ENCODE measurements at places on chromosomes 2 and 18.

DNA sequence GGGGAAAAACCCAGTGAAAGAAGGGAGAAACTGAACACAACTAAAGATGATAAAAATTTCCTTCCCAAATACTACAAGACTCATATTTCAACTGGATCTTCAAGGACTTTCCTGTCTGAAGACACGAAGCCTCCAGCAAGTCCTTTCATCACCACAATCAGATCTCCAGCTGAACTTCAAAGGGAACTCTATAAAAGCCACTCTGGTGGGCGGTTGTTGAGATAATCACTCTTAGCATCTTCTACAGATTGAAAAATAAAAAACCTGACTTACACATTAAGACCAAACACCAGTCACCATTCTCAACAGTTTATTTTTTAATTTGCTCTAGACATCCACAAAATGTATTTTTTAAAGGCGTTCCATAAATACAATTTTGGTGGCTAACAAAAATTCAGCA is 4.4 kb downstream of the REV1 start:
- no peak for DNase-seq

DNA sequence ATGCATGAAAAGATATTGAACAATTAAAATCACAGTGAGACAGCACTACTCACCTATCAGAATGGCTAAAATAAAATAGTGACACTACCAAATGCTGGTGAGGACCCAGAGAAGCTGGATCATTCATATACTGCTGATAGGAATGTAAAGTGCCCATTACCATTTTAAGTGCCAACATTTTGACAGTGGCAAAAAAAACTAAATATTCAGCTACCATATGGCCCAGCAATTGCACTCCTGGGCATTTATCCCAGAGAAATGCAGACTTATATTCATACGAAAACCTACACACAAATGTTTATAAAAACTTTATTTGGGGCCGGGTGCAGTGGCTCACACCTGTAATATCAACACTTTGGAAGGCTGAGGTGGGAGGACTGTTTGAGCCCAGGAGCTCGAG is 47.6 kb downstream of the FBXO36 start:
- no peak for DNase-seq

- peak; percentile 50 for DNase-seq
Measured at GRCh38 chr18:55097456-55098170, 138.4 kb upstream of the CCDC68 start.

DNA sequence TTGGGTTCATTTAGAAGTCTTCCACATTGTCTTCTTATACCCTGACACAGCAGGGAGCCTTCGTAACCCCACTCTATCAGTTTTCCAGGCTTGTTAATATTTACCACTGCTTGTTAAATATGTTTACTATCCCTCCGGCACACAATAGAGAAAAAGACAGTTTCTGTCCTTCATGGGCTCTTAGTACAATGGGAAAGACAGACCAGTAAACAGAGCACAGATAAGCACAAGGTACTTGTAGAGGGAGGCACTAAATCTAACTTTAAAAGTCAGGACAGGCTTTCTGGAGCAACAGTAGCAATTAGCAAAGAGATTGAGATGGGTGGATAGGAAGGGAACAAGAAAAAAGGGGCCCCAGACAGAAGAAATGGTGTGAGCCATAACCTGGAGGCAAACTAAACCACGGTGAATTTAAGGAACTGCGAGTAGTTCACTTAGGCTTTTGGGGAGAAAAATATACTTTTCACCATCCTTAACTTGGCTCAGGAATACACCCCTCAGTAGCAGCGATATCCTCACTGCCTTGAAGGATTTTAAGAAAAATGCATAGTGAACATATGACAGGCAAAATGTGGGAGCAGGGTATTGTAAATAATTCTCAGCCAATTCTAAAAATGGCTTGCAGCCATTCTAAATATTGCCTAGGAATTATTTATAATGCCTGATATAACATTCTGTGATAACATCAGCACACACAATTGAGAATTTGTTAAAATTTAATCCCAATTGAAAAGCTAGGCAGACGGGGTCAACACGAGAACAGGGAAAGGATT is 383.7 kb downstream of the CDH2 start:
- DNase-seq = no peak

GRCh38 chr18:79866889-79867574 is 69.3 kb downstream of the KCNG2 start:
- peak; percentile 2 for DNase-seq

DNA sequence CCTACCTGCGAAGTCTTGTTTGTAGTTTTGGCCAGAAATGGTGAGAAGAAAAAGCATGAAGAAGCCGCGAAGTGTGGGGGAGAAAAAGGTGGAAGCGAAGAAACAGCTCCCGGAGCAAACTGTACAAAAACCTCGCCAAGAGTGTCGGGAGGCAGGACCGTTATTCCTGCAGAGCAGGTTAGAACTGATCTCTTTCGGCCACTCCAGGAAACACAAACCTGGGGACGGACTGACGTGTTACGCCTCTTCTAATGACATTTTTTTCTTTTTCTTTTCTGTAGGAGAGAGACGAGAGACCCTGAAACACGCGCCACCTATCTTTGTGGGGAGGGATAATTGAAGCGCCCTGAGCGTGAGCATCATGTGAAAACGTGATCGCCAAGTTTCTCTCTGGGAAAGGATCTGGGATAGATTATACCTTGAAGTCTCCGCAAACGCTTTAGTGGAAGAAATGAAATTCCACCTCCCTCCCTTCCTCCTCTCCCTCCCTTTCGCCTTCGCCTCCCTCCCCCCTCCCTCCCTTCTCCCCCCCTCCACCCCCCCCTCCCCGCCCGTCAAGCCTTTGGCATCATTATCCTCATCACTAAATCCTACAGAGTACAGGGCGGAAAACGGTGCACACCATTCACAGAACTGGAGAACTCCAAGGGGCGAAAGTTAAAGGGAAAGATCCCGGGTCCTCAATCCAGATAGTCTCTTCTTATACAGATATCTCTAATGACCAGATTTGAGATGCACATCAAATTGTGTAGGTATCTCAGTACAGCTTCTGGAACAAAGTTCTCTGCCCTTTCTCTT is at the start of gene ZEB2:
Gene ZEB2 (minus strand): TSS at position 186 of the 798 bp plus-strand sequence. CDS start 2,769 bp downstream, outside the sequence.
- peak; percentile 97 for DNase-seq

DNA sequence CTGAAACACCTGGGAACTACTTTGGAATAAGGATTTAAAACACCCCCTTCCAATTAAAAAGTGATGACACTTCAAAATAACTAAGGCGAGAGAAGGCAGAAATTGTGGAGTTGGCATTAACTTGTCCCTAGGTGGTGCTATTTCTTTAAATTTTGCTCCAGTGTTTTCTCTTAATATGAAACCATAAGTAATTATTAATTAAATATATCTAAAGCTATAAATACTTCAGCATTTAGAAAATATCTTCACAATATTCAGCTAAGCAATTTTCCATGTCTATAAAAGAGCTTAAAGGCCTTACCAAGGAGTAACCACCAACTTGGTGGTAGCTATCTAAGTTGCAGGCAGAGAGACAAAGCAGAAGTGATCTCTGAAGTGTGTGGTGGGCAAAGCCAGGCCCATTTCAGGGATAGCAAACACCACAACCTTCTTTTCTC is 186.8 kb upstream of the PGAP1 start:
- peak; percentile 46 for DNase-seq

- DNase-seq = no peak
Measured at GRCh38 chr2:20025065-20025786, 12.8 kb upstream of the MATN3 start.

- no peak for DNase-seq
Measured at GRCh38 chr2:232528746-232529460, 2.9 kb downstream of the CHRND start.

DNA sequence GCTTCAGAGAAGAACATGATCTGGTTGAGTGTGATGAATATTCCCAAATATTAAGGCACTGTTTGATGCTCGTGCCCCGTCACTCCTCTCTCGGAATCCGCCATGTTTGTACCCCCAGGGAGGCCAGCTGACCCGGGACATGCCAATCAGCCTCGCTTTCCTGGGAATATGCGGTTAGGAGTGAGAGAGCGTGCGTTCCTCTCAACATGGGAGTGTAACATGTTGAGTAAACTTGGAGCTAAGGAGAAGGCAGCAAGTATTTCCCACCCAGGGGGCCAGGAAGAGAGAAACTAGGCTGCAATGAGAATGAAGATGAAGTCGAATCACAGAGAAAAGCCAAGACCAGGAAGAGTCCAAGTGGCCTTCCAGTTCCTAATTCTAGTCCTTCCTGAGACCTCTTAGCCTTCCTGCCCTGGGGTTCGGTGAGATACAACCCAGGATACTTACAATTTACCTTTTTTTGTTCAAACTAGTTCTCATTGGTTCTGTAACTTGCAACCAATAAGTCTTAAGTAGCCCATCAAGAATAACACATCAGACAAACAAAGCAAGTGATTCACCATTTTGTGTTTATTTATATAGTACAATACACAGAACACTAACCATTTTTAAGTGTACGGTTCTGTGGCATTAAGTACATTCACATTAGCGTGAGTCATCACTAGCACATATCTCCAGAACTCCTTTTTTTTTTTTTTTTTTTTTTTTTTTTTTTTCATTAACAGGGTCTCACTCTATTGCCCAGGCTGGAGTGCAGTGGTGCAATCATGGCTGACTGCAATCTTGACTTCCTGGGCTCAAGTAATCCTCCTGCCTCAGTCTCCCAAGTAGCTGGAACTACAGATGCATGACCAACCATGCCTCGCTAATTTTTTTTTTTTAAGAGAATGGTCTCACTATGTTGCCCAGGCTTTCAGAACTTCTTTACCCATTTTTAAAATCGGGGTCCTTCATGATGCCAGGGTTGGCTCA is 36.4 kb upstream of the SLC1A4 start:
- DNase-seq = peak; percentile 82

- DNase-seq = peak; percentile 18
Measured at GRCh38 chr18:12658426-12659138, 675 bp upstream of the SPIRE1 start.

DNA sequence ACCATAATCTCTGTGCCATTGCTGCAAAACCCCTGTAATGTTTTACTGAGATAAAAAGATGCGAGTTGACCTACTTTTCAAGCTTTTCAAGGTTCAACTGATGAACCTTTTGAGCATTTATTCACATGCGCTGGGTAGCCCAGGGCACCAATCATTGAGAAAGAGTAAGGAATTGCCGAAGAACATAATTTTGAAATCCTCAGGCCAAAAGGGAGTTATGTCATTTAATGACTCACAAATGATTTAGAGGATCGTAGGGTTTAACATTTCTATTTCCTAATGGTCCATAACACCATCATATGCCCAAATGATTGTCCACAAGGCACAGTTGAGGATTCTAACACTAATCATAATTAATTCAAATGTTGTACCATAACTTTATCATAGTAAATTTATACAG is 20.2 kb upstream of the DLX1 start:
- no peak for DNase-seq

DNA sequence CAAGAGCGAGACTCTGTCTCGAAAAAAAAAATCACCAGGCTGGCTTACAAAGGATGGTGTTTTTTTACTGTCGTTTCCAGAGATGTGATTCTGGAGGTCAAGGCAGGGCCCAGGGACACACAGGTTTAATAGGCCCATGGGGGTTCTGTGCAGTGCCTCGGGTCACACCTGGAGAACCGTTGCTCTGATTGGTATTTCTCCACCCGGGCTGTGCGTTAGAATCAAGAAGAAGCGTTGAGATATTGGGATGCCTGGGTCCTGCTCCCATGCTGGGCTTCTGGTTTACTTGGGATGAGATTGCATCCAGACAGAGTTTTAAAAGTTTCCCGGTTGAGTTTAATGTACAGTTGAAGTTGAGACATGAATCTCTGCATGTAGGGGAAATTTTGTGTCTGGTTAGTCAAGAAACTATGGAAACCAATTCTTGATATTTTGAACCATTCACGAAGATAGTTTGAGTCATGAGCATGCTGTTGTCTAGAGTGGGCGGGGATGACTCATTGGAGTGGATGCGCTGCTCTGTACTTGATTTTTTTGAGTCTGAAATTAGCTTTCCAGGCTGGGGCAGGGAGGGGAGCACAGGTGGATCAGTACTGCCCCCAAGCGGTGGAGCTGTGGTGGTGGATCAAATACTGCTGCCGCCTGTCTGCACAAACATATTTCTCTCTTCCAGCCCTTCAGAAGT is 50.1 kb downstream of the GREB1 start:
- peak; percentile 97 for DNase-seq

DNA sequence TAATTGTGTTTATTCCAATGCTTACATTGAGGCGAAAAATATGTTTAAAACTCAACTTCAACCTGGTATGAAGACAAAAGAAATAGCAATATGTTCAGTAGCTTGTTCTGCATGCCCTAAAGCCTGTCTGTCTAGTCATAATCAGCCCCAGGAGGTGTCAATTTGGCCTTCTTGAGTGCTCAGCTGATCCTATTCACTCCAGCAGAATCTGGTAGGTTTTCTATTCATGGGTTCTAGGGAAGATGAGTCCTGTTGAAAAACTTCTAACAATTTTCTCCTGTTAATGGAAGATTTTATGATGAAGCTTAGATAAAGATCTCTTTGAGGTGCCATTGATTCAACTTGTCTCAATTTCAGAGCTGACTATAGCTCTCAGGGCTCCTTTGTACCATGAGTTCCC is 402.0 kb upstream of the UBE2E3 start:
- no peak for DNase-seq

DNA sequence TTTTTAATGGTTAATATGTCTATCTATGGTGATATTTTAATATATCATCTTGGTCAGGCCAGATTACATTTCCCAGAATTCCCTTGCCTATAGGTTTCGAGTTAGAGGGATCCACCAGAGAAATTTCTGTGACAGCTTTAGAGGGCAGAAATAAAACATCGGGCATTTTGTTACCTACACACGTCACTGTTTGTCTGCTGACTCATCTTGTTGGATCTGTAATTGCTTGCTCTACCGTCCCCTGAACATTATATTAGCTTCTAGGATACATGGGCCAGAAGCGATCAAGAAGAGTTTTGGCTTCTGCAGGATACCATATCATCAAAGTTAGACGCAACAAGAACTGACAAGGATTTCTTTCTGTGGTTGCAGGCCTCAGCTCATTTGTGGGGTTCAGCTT is 795.8 kb upstream of the GCFC2 start:
- DNase-seq = no peak

DNA sequence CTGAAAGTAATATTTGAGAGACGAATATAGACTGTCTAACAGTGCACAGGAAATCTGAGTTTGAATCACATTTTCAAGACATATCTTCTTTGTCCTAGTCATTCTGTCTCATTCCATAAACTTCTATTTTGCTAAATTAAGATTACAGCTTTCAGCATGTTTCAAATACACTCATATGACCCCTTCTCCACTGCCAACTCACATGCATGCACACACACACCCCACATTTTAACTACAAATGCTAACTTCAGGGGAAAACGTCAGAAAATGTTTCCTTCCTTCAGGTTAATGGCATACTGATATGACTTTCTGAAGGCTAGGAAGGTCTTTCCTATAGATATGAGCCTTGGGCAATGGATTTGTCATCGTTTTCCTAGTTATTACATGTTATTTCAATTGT is 373.7 kb downstream of the RBM43 start:
- no peak for DNase-seq

- no peak for DNase-seq
Measured at GRCh38 chr2:36060133-36060532, 295.4 kb upstream of the CRIM1 start.

DNA sequence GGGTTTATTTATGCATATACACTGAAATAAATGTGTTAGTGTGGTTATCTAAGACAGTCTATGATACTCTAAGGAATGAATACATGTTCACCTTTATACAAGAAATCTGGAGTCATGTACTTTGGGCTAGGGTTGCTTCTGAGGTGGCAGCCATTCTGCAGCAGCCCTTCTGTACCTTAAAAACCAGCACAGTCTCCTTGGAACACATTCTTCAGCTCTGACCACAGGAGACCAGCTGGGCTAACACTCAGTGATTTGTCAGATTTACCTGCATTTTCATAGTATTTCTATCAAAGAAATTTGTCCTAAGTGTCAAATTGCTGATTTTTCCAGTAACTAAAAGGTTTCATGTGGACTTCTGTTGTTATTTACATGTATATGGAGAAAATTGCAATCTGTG is 167.7 kb downstream of the CAMKMT start:
- no peak for DNase-seq
